ENCODE measurements at places on chromosomes 1 and 21. TPM values are rescaled to one million over a fixed set of nuclear protein-coding genes. Genes with fewer than 3 reads are reported as not detected.

The TRIM67 gene
- polyA plus RNA-seq: 0.11 TPM

The ADCY10 gene
- polyA plus RNA-seq: 0.77 TPM

The HTR6 gene
- 2.3 TPM for polyA plus RNA-seq

The HORMAD1 gene
- polyA plus RNA-seq: not detected

The OR2W3 gene
- polyA plus RNA-seq: 0.32 TPM

The S1PR1 gene
- 21.1 TPM for polyA plus RNA-seq

The KIAA0319L gene
- 79.9 TPM for polyA plus RNA-seq

- no peak for DNase-seq
Measured at GRCh38 chr1:234969581-234970400, 158.8 kb downstream of the TOMM20 start.

GRCh38 chr1:235073331-235073967, 55.2 kb downstream of the TOMM20 start:
- DNase-seq: no peak

GRCh38 chr1:215605011-215605621, 38.0 kb downstream of the KCTD3 start:
- DNase-seq: no peak

- DNase-seq: no peak
Measured at GRCh38 chr1:2336499-2336898, 54.9 kb downstream of the MORN1 start.

GRCh38 chr1:211975152-211975941, 60.0 kb downstream of the INTS7 start:
- no peak for DNase-seq

DNA sequence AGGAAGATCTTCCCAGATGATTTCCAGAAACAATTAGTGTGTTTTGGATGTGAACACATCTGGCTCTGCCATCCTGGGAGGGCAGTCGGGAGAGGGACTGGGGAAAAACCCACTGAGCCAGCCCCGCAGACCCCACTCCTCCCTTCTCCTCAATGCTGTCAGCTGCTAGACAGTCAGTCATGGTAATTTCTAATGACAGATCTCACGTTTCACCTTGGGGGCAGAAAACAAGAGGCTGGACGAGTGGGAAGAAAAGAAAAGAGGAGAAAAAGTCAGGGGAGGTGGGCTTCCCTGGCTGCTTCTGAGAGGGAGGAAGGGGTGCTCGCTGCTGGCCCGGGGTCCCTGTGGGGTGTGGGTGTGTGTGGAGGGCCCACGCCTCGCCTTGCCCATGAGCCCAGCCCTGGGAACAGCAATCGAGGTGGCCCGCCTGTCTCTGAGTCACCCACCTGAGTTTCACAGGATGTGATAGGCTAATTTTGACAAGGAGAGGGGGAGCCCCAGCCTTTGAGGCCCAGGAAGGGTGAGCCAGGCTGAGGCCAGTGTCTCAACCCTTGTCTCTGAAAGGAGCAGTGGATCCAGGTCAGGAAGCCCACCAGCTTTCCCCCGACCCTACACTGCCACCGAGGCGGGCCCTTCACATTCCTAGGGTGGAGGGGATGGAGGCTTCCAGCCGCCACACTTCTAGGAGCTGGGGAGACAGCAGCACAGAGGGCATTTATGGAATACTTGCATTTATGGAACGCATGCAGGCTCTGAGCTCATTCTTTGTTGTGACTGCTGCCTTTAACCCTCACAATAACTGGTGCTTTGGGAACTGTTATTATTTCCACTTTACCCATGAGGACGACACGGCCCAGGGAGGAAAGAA, 49.1 kb upstream of the IFNLR1 start:
- DNase-seq: no peak

DNA sequence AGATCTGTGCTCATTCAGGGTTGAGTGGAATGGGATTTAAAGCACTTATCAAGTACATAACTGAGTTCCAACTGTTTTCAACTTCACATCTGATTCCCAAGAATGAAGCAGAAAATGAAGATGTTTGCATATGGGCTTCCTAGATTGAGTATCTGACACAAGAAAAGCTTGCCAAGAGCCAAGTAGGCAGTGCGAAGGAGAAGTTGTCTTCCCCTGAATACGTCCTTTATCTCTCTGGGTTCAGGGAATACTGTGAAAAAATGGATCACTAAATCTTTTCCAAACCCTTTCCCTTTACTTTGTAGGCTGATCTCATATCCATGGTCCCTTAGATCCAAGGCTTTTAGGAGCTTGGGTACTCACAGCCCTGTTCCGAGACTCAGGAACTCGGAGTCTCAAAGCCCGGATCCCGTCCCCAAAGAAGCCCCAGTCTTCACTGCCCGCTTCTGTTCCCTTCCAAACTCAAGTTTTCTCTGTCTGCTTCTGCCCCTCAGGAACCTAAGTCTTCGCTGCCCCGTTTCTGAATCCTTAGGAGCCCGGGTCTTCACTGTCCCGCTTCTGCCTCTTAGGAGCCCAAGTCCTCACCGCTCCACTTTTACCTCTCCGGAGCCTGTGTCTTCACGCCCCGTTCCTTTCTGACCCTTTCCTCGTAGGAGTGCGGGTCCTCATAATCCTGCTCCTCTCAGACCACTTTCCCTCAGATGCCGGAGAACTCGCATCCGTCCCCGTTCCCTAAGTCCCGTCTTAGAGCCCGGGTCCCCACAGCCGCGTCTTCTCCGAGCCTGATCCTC, 616 bp downstream of the TAF12 start:
- DNase-seq: no peak

DNA sequence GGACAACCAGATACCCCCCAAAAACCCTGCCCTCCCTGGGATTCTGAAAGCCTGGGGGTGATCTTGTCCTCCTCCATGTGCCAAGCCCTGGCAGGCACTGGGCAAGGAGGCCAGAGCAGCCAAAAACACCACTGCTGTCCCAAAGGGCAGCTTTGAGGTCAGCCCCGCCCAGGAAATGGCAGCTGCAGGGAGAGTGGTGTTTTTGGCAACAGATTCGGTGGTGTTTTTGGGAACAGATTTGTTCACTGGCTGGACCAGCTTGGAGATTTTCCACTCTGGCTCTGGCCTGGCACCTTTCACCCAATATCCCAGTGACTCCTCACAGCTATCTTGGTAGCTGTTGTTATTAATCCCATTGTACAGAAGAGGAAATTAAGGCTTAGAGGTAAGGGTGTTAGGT, 34.7 kb downstream of the LRP8 start:
- no peak for DNase-seq

All from left renal cortex interstitium (tissue), 4 donors.